ENCODE measurements at places on chromosomes 4 and X.
A peak's percentile ranks its signal among the peaks of the same experiment; 100 is the strongest.

DNA sequence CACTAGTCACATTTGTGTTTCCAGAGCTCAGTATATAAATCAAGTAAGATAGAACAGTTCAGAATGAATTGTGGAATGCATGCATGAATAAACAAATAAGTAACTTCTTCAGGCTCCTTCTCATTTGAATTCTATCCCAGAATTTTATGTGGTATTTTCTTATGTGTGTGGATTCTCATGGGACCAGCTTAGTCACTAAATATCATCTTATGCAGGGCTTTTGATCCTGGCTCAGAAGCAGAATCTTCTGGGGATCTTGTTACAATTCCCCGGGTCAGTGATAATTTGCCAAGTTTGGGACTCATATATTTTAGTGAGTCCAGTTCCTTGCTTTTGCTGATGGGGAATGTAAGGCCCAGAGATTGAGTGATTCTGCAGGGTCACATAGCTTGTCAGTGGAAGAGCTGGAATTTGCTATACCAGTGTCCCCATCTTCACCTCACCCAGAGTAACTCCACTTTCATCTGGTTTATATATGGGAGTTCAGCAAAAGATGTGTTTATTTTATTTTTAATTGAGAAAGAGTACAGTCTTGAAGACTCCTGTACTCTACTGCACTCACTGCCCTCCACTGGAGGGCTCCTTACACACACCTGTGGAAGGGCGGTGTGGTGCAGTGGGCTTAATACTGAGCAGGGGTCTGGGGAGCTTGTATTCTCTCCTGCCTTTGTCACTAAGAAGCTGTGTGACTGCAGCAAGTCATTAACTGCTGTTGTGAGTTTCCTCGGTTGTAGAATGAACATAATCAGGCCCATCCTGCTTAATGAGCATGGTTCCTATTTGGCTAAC, 198.2 kb upstream of the CXorf66 start:
- no peak for DNase-seq

GRCh38 chrX:21986596-21986995, 45.5 kb upstream of the PHEX start:
- DNase-seq: no peak

- no peak for DNase-seq
Observed at GRCh38 chr4:165502916-165503907, 124.4 kb downstream of the CPE start.

GRCh38 chrX:34879886-34880285, 62.7 kb upstream of the FAM47B start:
- DNase-seq: no peak

- no peak for DNase-seq
Observed at GRCh38 chr4:23654791-23655190, 235.1 kb downstream of the PPARGC1A start.

GRCh38 chr4:140149846-140150635, 3.9 kb downstream of the MAML3 start:
- DNase-seq: peak; percentile 42

GRCh38 chrX:9558615-9559014, 93.8 kb downstream of the TBL1X start:
- no peak for DNase-seq

DNA sequence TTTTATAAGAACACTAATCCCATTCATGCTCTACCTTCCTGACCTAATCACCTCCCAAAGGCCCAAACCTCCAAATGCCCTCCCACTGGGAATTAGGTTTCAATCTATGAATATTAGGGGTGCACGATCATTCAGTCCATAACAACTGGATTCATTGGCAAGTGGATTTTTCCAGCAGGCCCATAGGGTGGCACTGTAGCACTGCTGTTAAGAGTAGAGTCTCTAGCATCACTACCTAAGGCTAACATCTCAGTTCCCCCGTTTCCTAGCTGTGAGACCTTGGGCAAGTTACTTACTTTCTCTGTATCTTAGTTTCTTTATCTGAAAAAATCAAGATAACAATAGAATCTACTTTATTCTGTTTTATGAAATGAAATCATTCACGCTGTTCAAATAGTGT, 315.8 kb downstream of the STIM2 start:
- DNase-seq: no peak

DNA sequence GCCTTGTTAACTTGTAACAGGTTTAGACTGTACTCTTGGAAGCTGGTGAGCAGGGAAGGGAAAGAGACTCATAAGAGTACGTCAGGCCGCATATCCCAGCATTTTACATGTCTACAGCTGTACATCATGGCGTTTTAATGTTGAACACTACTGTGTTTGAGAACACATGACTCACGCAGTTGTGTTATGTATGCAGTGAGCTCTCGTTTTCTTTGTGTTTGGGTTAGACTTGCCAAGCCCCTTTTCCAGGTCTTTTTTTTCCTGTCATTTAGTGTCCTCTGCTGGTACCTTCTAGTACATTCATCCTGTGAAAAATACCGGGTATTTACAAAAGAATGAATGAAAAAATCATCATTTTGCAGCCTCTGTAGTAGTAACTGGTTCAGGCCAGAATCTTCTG, 35.3 kb downstream of the SMS start:
- no peak for DNase-seq

- DNase-seq: no peak
Observed at GRCh38 chr4:159150396-159150795, 47.5 kb downstream of the RAPGEF2 start.

DNA sequence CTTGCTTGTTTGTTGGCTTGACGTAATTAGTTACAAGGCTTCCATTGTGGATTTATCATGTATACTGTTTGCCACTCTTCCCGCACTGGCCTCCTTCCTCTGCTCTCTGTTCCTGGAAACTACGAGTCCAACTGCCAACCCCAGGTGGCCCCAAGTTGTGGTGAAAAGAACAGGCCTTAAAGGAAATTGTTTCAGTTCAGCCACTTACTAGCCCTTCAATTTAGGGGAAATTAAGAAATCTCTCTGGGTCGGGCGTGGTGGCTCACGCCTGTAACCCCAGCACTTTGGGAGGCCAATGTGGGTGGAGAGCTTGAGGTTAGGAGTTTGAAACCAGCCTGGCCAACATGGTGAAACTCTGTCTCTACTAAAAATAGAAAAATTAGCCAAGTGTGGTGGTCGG, 28.0 kb downstream of the RBM47 start:
- DNase-seq: peak; percentile 70

DNA sequence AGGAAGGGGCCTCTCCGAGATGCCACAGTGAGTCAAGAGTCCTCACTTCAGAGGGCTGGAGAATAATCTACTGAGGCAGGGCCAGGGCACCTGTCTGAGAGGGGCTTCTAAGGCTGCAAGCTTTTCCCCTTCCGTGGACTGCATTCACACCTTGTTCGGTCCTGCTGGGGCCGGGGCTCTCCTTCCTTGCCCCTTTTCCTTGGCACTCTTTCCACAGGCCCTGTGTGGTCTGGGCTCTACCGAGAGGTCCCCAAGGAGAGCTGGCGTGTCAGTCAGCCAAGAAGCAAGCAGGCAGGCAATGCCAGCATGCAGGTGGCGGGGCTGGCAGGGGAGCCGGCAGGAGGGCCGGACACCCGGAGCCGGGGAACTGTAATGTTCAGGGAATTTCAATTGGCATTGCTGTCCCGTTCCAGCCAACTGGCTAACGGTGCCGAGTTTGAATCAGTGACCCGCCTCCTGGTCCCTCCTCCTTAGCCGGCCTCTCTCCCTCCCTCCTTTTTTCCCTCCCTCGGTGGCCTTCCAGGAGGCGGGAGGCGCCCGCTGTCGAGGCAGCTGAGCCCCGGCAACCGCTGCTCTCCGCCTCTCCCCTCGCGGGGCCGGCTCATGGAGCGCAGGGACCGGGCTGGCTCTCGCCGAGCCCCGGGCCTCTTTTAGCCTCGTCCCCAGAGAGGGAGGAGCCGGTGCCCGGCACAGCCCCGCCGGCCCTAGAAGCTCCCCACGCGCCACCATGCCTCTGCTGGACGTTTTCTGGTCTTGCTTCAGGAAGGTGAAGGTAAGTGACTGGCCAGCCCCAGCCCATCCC, at the start of gene STARD8:
Gene STARD8 (plus strand): TSS at position 511 of the 802 bp plus-strand sequence. CDS start 217 bp downstream, at position 728.
- DNase-seq: no peak

GRCh38 chr4:56038487-56039162, 89.9 kb downstream of the CEP135 start:
- DNase-seq: no peak

DNA sequence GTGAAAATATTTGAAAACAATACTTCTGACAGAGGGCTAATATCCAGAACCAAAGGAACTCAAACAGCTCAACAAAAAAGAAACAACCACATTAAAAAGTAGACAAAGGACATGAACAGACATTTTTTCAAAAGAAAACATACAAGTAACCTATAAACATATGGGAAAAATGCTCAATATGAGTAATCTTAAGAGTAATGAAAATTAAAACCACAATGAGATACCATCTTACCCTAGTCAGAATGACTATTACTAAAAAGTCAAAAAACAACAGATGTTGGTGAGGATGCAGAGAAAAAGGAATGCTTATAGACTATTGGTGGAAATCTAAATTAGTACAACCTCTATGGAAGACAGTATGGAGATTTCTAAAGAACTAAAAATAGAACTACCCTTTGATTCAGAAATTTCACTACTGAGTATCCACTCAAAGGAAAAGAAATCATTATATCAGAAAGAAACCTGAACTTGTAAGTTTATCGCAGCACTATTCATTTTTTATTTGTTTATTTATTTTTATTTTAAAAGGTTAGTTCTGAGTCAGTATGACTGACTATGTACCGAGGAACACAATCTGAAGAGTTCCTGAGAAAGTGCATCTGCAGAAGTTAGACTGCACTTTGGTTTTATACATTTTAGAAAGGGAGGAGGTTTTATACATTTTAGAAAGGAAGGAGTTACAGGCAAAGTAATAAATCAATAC, 231.3 kb downstream of the INPP4B start:
- no peak for DNase-seq

GRCh38 chr4:88033309-88033708, 25.9 kb downstream of the PKD2 start:
- peak; percentile 40 for DNase-seq

- no peak for DNase-seq
Observed at GRCh38 chr4:8478371-8478770, 37.8 kb downstream of the TRMT44 start.

- DNase-seq: no peak
Observed at GRCh38 chr4:67593741-67594175, 35.2 kb downstream of the STAP1 start.

DNA sequence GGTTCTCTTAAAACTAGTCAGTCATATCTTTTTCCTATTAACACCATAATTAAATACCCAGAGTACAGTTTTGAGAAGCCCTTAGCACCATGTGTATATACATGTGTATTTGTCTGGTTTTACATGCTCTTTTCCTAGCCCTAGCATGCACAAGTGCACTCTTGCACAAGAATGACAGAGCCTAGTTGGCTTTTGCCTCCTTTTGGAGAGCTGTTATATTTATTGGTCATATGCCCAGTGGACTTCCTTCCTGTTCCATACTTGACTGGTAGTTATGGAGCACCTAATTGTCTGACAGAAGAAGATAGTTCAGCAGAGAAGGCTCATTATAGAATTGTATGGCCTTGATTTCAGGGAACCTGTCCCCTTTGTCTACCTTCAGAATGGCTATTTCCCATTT, 155.6 kb downstream of the ARX start:
- DNase-seq: no peak

DNA sequence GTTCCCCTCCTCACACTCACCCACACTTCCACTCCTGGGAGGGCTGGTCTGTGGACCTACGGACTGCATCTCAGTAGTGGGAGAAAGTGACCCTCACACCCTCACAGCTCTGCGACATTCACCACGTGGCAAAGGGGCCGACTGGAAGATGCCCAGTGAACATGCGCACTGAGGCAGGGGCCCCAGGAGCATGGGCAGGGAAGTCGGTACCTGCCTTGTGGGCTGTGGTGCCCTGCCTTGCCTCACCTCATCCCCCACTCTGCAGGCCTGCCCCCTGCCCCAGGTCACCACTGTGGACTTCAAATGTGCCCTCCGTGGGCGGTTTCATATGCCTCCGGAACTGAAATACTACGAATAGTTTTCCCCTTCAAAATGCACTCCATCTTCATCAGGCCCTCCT, 46.2 kb upstream of the XAGE1B start:
- no peak for DNase-seq

- no peak for DNase-seq
Observed at GRCh38 chr4:16126714-16127113, 42.9 kb upstream of the PROM1 start.

- DNase-seq: no peak
Observed at GRCh38 chr4:175480404-175480803, 331.7 kb downstream of the GPM6A start.

DNA sequence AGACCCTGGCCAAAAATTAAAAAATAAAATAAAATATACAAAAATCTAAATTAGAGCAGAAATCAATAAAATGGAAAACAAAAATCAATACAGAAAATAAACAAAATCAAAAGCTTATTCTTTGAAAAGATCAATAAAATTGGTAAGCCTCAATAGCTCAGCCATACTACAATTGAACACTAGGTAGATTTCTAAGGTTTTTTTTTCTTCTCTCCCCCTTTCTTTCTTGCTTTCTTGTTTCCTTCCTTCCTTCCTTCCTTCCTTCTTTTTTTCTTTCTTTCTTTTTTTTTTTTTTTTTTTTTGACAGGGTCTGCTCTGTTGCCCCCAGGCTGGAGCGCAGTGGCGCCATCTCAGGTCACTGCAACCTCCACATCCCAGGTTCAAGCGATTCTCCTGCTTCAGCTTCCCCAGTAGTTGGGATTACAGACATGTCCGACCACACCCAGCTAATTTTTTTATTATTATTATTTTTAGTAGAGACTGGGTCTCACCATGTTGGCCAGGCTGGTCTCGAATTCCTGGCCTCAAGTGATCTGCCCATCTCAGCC, 23.4 kb upstream of the PPP3CA start:
- no peak for DNase-seq

- no peak for DNase-seq
Observed at GRCh38 chr4:73690051-73690738, 50.2 kb upstream of the CXCL8 start.

DNA sequence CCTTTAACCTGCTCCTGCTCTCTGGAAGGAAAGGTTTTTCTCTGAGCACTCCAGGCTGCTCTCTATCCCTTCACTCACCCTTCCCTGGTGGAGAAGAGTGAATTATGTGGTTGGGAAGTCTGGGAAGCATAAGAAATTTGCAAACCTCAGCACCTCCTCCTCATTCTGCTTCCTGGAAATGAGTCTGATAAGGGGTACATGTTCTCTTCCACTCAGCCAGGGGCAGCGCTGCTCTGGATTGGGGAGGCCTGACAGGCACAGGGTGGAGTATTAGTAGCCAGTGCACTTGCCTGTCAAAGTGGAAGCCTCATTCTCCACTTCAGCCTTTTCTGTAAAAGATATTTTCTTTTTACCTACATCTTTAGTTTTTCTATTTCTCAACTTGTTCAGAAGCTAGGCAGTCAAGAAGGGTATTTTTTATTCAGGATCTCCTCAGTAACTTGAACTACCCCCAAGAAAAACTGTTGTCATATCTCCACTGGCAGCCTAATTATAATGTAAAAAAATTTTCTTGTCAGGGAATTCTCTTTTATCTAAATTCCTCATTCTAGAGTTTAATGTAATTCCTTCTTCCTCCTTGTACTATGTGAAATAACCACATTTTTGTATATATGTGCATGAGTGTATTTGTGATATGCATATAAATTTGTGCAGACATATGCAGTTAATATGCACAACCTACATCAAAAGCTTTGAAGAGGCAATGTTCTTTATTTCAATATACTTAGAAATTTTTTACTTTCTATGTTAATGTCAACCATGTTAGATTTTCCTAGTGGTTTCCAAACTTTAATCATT, 15.3 kb downstream of the ADAMTS3 start:
- DNase-seq: no peak
